ENCODE measurements at places on chromosomes 5 and 9. TPM values are rescaled to one million over a fixed set of nuclear protein-coding genes. Genes with fewer than 3 reads are reported as not detected.

DNA sequence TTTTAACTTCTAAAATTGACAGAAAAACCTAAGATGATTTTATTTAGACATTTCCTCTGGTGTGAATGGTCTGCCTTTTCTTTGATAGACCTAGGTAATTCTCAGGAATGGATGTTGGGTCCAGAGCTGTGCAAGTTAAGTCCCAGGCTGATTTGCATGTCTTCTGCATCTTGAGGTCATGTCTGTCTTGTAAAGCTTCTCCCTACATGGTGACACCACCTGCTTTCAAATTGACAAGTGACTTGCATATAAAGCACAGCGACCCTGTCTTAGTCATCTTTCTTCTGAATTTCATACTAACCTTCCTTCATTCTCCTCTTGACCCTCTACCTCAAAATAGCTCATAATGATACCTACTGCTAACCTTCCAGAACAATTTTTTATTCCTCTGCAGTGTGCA is 29.2 kb downstream of the OSTF1 start:
- DNase-seq, result no peak

GRCh38 chr9:109499093-109499630 is 1.1 kb upstream of the PTPN3 start:
- no peak for DNase-seq

- DNase-seq, result no peak
Observed at GRCh38 chr5:92637960-92638359, 943.1 kb downstream of the NR2F1-AS1 start.

GRCh38 chr5:126446498-126447224 is 23.5 kb downstream of the GRAMD2B start:
- no peak for DNase-seq

GRCh38 chr5:164202338-164202737 is 696.9 kb downstream of the MAT2B start:
- DNase-seq, result no peak

- DNase-seq, result no peak
Observed at GRCh38 chr5:104247260-104247659, 684.7 kb upstream of the NUDT12 start.

- DNase-seq, result no peak
Observed at GRCh38 chr5:140295414-140295813, 7.5 kb downstream of the PFDN1 start.

- DNase-seq, result no peak
Observed at GRCh38 chr5:83281658-83282057, 189.9 kb upstream of the VCAN start.

GRCh38 chr5:178661836-178662540 is 35.1 kb upstream of the CLK4 start:
- no peak for DNase-seq

- DNase-seq, result no peak
Observed at GRCh38 chr5:143154510-143155370, 248.7 kb downstream of the NR3C1 start.

DNA sequence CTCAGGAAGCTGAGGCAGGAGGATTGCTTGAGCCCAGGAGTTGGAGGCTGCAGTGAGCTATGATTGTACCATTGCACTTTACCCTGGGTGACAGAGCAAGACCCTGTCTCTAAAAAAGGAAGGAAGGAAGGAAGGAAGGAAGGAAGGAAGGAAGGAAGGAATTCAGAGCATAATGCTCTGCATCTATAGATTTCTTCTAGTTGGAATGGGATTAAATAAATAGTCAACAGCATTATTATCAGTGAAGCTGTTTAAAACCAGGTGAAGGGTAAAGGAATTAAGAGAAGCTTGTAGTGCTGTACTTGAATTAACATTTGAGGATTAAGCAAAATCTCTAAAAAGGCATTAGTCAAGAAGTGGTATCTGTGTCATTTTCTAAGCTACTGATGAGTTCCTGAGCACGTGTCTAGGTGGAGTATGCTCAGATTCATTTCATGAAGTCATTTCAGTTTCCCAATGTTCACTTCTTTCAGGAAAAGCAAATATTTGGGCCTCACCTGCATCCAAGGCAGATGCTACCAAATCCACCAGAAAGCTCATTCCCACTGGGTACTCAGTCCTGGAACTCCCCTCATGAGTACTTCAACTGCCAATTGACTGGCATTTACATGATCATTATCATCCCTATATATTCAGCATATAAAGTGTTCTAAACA is 8.4 kb downstream of the PDE6A start:
- no peak for DNase-seq

DNA sequence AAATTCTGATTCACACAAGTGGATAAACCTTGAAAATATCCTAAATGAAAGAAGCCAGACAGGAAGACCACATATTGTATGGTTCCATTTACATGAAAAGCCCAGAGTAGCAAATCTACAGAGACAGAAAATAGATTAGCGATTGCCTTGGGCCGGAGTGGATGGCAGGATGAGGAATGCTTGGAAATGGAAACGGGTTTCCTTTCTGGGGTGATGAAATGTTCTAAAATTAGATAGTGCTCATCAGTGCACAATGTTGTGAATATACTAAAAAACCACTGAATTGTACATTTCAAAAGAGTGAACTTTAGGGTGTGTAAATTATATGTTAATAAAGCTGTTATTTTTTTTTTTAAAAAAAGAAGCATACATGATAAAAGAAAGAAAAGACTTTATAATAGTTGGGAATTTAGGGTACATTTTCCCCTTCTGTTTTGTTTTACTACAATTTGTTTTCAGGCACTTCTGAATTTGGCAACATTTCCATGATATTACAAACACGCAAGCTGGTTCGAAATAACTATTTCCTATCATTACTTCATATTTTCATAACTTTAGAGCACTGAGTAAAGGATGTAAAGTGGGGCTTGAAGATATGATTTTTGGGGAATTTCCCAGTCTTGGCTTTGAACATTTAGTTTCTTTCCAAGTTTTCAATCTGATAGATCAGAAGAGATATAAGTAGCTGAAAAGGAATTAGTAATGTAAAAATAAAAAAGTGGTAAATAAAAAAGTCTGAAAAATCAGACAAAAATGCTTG is 23.9 kb downstream of the SLC35A4 start:
- DNase-seq, result no peak

DNA sequence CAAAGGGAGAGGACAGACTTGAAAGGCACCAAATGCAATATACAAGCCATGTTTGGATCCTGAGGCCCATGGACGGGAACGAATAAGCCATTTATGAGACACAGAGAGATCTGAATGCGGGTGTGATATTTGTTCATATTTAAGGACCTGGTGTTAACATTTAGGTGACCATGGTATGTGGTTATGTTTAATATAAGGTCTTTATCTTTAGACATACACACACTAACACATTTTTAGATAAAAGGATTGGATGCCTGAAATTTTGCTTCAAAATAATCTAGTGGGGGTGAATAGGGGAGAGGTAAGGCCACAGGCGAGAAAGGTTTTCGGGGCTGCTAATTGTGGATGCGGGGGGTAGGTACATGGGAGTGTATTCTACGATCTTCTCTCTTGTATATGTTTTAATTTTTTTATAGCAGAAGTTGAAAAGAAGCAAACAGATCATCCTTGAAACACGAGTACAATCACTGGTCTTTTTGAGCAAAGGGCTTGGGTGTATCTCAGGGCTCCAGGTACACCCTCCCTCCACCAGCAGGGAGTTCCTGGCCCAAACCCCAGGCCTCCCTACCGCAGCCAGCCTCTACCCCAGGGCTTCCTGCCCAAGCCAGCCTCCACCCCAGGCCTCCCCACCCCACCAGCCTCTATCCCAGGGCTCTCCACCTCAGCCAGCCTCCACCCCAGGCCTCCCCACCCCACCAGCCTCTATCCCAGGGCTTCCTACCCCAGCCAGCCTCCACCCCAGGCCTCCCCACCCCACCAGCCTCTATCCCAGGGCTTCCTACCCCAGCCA is 12.2 kb downstream of the AKNA start:
- no peak for DNase-seq

DNA sequence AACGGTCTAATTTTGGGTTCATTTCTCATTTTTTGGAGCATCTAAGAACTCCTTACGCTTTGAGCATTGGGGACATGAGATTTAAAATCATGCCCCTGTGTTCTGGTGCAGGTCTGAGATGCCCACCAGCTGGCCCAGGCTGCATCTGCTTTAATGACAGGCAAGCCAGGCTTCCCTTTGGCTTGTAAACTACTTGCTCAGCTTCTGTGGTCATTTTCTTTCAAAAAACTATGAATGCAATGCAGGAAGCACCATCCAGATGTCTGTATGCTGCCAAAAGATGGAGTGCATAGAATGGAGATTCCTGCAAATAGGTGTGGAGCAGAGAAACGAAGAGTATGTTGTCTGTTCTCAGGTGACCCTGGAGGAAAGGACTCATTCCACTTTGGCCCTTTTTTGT is 399.9 kb upstream of the ADAMTSL1 start:
- no peak for DNase-seq

DNA sequence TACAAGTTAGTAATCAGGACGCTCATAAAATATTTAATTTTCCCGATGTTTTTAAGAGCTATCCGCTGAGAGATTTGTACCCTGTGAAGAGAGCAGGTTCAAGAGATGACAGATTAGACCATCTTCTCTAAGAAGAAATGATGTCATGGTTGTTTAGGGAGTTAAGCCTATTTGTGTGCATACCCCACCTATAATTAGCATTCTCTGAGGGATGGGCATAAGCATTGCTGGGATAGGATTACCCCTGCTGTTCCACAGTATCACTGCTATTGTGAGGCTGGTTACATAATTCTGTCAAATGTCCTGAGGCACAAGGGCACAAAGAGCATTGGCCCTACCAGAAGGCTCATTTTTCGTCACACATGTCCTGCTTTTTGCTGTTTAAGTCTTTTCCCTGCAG is 687.0 kb downstream of the CETN3 start:
- no peak for DNase-seq

GRCh38 chr5:75324791-75325190 is 12.2 kb upstream of the HMGCR start:
- DNase-seq, result no peak

DNA sequence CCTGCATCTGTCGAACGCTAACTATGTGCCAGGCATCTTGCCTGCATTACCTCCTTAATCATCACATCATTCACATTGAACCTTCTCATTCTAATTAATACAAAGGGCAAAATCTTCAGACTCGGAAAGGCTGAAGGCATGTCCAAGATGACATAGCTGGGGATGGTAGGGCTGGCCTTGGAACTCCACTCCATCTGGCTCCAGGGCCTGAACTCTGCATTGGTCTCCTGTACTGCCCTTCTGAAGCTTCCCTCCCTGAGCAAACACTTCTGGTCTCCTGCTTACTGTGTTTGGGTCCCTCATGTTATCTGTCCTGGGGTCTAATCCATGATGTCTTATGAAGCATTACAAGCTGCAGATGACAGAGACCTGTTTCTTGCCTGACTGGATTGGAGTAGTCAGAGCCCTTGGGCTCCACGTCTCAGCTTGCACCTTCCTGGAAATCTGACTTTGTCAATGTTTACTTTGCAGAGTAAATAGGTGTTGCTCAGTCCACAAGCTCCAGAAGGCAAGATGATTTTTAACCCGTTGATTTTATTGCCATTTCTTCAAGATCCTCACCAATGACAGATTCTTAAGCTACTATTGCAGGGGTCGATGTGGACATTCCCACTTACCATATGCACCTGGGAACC is 106.1 kb downstream of the GALNT10 start:
- DNase-seq, result no peak

DNA sequence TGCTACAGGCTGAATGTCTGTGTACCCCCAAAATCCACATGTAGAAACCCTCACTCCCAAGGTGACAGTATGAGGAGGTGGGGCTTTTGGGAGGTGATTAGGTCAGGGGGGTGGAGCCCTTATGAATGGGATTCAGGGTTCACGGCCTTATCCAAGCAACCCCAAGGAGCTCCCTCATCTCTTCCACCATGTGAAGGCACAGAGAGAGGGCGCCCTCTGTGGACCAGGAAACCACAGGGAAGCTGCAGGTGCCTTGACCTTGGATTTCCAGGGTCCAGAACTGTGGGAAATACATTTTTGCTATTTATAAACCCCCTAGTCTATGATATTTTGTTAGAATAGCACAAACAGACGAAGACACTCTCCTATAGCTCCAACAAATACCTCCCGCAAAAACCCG is 53.6 kb upstream of the IRX2 start:
- no peak for DNase-seq

DNA sequence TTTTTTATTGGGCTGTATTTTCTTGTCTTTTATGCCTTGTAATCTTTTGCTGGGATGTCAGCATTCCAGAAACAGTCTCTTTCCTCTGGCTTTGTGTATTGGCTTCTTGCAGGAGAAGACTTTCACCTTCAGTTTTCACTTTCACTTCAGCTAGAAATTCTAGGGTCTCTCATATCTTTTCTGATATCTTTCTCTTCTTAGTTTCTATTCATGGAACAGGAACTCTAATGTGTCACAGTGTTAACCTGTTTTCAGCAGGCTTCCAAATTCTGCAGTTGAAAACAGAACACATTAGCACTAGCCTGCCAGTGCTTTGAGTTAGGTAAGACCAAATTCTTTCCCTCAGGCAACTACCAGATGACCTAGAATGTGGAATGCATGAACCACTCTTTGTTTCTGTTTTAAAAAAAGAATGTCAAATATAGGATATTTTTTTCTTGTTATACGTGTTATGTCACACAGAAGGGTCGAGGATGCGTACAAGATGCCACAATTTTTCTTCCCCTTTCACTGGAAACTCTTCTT is 164.7 kb downstream of the TUSC1 start:
- DNase-seq, result no peak

DNA sequence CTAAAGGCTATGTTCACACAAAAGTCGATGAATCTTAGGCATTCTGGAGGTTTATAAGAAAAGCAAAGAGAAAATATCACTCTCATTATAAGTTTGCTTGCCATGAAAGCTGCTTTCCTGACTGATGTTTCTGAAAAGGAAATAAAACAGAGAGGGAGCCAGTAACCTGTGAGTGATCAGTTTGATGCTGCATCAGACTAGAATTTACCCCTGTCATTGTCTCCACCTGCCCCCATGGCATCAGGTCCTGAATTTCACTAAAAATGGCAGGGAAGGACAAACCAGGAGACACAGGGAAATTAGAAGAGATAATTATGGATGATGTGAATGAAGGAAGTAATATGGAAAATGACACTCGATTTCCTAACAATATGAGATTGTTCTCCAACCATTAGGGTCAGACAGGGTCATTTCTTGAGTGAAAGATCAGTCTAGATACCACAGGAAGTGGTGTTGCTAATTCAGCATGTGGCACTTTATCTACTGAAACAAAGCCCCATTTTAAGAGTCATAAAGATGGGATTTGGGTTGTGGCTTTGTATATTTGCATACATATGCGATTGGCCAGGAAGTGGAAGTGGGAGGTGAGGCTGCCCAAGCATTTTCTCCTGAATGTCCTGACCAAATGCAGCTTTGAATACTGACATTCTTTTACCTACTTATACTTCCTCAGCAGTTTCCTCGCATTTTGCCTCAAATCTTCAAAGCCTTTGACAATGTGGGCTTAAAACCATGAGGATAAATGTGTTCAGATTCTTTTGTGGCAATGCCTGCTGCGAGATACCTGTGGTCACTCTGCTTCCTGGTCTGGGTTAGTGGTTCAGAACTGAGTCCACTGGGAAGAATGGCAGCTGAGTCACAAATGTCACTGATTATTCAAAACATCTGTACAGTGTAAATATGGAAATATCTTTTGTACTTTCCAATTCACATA is 29.7 kb downstream of the MEGF10 start:
- DNase-seq, result no peak

The GABBR2 gene
- total RNA-seq, result not detected

The CER1 gene
- total RNA-seq, result not detected

The CBY3 gene
- total RNA-seq, result not detected

The PCDHA6 gene
- total RNA-seq, result 0.20 TPM

The ADAMTS12 gene
- total RNA-seq, result 0.54 TPM

The PCDHB4 gene
- total RNA-seq, result 3.6 TPM

The RAB3C gene
- total RNA-seq, result 1.3 TPM

The ANKRD31 gene
- 0.06 TPM for total RNA-seq

The IL5 gene
- not detected for total RNA-seq

All from right cardiac atrium (tissue), 5 donors.